ENCODE measurements at places on chromosomes 4 and X. TPM values are rescaled to one million over a fixed set of nuclear protein-coding genes. Genes with fewer than 3 reads are reported as not detected.

Gene SLC4A4
- total RNA-seq: 25.3 TPM

Gene TCEAL5
- not detected for total RNA-seq

Gene DUSP21
- not detected for total RNA-seq

Gene CXCL9
- total RNA-seq: not detected

Gene TREX2
- 1.1 TPM for total RNA-seq

Gene GPC4
- total RNA-seq: not detected

All from HFFc6 (cell line).